ENCODE measurements at places on chromosomes 16 and 17.

DNA sequence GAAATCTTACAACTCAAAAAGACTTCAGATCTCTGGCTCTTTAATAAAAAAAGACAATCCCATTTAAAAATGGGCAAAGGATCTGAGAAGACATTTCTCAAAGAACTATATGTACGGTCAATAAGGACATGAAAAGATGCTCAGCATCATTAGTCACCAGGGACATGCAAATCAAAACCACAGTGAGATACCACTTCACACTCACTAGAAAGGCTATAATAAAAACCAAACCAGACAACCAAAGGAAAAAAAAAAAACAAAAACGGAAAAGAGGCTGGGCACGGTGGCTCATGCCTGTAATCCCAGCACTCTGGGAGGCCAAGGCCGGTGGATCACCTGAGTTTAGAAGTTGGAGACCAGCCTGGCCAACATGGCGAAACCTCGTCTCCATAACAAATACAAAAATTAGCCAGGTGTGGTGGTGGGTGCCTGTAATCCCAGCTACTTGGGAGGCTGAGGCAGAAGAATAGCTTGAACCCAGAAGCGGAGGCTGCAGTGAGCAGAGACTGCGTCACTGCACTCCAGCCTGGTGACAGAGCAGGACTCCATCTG, 1.7 kb upstream of the NPIPB7 start:
- no peak for DNase-seq

DNA sequence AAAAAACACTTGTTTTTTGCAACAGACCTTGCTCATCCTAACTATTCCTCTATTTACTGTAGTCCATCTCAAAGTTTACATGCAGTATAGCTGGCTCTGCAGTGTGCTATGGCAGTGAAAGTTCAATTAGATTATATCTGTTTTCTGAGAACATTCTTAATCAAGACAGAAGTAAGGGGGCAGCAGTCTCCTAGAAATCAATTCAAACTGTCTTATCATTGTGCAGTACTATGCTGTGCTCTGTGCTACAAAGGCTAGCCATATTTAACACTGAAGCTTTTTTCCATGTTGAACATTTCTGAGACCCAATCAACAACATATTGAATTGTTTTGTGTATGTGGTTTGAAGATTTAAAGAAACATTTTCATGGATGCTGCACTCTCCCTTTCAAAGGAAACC, 11.4 kb downstream of the NETO2 start:
- no peak for DNase-seq

- DNase-seq, result no peak
Measured at GRCh38 chr17:39661744-39662541, 3.2 kb upstream of the TCAP start.

DNA sequence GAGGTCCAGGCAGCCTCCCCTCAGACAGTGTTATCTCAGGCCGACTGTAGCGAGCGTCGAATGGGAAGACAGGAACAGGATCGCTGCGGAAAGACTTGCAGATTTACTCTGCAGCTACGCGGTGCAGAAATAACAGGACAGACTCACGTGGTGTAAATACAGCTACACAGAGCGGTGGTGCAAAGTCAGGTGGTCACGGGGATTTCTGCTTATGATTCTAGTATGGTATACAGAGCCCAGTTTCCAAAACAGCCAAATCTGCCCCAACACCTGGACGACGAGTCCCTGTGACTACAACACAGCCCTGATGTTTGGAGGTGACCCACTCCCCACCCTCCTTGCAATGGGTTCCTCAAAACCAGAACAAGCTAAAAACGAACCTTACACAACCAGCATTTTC, 40.6 kb upstream of the ABR start:
- no peak for DNase-seq

DNA sequence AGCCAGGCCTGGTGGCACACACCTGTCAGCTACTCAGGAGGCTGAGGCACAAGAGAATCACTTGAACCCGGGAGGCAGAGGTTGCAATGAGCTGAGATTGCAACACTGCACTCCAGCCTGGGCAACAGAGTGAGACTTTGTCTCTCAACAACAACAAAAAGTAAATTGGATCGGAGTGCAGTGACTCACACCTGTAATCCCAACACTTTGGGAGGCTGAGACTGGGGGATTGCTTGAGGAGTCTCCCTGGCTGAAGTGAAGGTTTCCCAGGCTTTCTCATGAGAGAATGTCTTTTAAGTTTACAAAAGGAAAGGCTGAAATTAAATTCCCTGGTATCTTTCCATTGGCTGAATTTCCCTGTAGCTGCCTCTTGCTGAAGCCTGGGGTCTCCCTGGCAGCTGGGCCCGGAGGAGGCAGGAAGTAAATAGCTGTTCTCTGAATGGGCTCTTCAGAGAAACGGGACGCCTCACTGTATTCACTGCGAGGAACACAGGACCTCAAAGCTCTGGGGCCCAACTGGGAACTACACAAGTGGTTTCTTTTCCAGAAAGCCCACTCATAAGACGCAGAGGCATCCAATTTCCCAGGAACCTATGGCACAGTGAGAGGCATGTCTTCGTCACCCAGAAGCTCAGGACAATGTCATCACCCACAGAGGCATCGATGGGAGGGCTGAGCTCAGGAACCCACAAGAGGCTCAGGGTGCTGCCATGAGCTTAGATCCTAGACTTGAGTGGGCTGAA, 77.4 kb upstream of the SMURF2 start:
- peak; percentile 57 for DNase-seq

- DNase-seq, result peak; percentile 90
Measured at GRCh38 chr17:2282297-2282873, 21.2 kb downstream of the SMG6 start.

- no peak for DNase-seq
Measured at GRCh38 chr17:80382956-80383355, 32.0 kb upstream of the ENDOV start.

DNA sequence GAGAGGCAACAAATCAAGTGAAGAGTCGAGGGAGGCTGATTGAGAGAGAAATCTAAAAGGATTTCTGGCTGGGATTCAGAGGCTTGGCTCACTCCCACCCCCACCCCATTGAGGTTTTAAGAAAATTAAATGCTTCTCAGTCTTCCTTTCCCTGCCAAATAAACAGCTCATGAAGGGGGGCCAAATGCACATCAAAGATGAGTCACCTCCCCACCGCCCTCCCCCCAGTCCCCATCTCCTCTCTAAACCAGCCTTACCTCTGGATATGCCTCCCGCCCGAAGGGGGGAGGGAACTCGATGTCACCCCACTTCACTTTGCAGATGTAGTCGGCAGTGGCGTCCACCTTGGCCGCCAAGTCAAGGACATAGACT, 11.6 kb downstream of the ACLY start:
- DNase-seq, result no peak

DNA sequence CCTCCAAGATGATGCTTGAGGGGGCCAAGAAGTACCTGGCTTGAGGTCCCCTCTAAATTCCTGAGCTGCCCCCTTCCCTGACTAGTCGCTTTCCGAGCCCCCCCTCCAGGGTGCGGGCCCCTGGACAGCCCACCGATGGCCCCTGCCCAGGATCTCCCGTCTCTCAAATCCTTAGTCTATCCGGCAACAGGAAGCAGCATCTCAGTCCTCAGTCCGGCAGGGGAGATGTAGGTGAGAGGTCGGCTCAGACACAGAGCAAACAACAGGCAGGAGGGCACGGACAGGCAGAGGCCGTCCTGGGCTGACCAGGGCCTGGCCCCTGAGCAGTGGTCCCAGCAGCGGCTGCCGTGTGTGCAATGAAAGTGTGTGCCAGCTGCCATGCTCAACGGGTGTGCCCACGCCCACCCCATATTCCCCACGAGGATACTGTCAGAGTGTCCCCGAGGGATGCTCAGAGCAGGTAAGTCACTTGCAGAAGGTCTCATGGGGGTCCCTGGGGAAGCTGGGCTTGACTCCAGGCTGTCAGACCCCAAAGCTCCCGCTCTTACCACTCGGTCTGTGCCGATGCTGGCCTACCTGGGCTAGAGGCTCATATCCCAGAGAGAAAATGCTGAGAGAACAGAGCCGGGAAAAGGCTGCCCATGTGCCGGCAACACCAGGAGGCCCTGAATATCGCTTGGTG, 7.2 kb downstream of the SLC43A2 start:
- DNase-seq, result no peak

- peak; percentile 18 for DNase-seq
Measured at GRCh38 chr16:24775455-24775854, 46.0 kb downstream of the TNRC6A start.

- DNase-seq, result peak; percentile 33
Measured at GRCh38 chr16:11224096-11224893, 31.7 kb downstream of the SOCS1 start.

- DNase-seq, result no peak
Measured at GRCh38 chr17:32174889-32175288, 32.6 kb downstream of the RHOT1 start.

DNA sequence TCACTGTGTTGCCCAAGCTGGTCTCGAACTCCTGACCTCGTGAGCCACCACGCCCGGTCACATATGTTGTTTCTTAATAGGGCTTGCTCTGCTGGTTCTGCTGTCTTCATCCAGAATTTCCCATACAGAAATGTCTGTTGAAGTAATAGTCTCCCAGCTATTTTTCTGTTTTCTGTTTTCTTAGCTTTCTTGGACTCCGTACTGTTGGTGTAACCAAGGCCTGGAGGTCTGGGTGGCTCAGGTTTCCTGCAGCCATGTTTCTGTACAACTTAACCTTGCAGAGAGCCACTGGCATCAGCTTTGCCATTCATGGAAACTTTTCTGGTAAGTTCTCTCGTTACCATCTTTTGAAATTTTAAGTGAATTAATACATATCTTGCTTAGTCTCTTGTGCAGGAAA, 2.8 kb downstream of the SF3B3 start:
- DNase-seq, result no peak

DNA sequence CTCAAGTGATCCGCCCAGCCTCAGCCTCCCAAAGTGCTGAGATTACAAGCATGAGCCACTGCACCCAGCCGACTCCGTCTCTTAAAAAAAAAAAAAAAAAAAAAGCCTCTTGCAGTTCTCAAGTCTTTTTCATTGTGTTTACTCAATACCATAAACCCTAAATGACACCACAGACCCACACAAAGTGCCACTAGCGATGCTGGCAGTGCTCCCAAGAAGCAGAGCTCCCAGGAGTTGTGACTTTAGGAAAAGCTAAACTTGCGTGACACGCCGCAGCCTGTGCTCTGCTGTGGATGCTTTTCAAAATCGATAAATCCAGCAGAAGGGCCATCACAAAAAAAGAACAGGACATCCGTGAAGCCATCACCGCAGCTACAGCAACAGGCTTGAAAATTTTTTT, 114.7 kb downstream of the ANKRD11 start:
- DNase-seq, result no peak

GRCh38 chr17:2482218-2482617, 29.5 kb downstream of the METTL16 start:
- peak; percentile 11 for DNase-seq

DNA sequence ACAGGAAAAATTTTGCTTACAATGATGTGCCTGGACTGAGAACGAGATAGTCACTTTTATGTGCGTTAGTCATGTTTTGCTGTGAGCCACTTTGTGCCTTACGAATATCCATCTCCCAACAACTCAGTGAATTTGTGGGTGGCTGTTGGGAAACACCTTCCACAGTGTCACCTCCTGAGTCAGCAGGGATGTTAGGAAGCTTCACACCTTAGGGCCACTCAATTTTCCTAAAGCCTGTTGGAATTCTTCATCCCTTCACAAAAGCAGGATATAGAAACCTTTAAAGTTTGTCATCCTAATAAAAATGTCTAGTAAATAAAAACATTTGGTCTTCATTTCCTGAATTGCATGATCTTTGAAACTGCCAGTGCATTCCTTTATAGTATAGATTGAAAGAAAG, 4.3 kb upstream of the KRTAP3-1 start:
- no peak for DNase-seq

- DNase-seq, result no peak
Measured at GRCh38 chr16:67197704-67198103, 1.2 kb upstream of the ELMO3 start.

DNA sequence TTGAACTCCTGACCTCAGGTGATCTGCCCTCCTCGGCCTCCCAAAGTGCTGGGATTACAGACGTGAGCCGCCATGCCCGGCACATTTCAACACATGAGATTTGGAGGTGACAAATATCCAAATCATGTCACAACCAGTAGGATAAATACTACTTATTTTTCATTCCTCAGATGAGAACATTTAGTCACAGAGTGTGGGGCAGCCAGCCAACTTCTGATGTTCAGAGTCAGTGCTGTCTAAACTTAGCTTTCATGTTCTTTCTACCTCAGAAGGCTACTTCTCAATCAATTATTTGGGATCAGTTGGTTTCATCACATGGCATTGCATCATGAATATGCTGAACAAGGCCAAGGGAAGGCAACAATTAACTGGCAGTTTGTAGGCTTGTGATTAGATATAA, 134.5 kb downstream of the CDH13 start:
- DNase-seq, result no peak

- DNase-seq, result no peak
Measured at GRCh38 chr17:18005496-18005895, 32.8 kb downstream of the DRC3 start.

GRCh38 chr16:84397090-84397489, 28.8 kb downstream of the ATP2C2 start:
- no peak for DNase-seq

DNA sequence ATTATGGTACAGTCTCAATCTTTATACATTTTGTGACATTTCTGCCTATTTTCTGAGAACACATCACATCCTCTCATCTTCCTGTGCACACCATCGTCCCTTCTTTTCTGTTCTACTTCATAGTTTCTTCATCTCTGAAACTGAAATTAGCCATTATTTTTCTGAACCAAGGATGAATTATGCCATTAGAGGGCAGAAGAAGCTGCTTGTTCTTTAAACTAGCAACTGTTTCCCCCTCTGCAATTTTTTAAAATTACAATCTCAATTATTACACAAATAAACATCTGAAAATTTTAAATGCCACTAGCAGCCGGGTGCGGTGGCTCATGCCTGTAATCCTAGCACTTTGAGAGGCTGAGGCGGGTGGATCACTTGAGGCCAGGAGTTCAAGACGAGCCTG, 41.3 kb downstream of the RBBP6 start:
- peak; percentile 30 for DNase-seq

DNA sequence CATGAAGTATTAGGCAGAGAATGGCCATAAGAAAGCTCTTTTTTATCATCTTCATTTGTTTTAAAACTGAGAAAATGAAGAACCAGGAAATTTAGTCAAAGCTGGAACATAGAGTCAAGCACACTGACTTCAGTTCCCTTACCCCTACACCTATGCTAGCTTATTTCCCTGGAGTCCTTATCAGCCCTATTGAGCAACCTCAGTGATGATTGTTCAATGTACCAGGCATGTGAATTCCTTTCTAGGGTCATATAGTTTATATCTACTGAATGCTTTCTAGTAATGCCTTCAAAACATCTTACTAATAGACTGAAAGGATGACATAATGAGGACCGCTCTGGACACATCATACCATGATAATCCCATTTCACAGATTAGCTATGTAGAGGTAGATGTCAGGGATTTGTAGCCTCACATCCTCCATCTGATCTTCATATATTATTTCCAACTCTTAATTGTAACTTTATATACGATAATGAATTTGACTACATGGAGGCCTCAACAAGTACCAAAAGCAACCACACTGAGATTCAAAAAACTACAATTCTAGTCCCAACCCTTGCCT, 460.4 kb upstream of the DYNLRB2 start:
- no peak for DNase-seq

DNA sequence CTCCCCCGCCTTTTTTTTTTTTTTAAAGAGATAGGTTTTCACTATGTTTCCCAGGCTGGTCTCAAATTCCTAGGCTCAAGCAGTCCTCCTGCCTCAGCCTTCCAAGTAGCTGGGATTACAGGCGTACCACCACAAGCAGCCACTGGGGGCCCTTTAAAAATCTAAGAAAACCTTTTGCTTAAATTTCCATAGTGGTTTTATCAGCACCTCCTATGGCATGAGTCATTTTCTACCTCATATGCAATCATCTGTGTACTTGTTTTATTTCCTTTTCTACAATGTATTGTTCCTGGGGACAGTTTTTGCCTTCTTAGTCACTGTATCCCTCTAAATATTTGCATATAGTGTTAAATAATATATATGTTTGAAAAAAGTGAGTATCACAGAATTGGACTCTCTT, 29.2 kb downstream of the GNA13 start:
- DNase-seq, result no peak
